ENCODE measurements at places on chromosomes 12 and 14.

- DNase-seq = no peak
Observed at GRCh38 chr12:115478505-115478904, 794.5 kb upstream of the TBX3 start.

DNA sequence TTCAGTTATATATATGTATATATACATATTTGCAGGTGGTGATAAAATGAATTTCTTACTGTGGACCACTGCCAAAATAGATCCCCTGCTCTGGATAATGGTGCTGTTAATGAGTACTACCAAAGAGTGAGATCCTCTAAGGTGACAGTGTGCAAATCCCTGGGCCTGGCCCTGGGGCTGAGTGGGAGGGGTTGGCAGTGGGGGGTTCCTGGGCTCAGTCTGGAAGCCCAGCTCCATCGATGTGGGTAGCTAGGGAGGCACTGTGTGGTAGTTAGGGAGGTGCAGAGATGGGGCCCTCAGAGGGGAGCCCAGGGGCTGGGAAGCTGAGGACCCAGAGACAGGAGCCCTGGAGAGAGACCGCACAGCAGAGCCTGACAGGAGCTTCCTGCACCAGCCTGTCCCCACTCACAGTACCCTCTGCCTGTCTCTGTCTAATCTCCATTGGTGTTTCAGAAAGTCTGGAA is 9.1 kb downstream of the KRT8 start:
- DNase-seq = no peak

DNA sequence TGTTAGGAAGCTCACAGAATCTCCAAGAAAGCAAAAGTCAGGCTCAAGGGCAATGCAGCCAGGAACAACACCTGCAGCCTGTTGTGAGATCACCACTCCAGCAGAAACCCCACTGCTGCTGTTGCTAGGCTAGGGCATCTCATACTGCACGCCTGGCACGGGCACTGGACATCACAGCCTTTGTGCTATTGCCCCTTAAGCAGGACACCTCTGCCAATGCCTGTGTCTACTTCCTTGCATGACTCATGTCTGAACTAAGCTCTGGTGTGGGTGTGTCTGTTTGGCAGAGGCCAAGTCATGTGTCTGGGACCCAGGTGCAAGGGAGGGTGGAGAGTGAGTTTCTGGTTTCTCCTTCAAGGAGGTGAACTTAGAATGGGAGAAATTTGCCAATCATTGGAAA is 10.0 kb upstream of the DDX47 start:
- DNase-seq = peak; percentile 85

DNA sequence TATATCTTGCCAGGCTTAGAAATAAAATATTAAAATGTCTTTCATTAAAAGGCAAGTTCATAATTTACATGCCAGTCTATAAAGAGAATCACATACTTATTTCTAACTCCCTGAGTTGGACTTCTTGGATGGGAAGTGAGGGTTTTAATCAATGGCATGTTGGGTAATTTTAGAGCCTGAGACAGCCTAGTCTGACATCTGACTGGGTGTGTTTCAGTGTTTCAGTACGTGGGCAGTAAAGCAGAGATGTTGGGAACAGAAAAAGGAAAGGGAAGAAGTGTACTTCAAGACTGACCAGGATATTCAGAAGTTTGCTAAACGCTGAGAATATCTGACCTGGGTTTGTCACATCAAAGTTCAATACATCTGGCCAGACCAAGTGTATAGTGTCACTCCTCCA is 171.8 kb downstream of the BTG1 start:
- no peak for DNase-seq

DNA sequence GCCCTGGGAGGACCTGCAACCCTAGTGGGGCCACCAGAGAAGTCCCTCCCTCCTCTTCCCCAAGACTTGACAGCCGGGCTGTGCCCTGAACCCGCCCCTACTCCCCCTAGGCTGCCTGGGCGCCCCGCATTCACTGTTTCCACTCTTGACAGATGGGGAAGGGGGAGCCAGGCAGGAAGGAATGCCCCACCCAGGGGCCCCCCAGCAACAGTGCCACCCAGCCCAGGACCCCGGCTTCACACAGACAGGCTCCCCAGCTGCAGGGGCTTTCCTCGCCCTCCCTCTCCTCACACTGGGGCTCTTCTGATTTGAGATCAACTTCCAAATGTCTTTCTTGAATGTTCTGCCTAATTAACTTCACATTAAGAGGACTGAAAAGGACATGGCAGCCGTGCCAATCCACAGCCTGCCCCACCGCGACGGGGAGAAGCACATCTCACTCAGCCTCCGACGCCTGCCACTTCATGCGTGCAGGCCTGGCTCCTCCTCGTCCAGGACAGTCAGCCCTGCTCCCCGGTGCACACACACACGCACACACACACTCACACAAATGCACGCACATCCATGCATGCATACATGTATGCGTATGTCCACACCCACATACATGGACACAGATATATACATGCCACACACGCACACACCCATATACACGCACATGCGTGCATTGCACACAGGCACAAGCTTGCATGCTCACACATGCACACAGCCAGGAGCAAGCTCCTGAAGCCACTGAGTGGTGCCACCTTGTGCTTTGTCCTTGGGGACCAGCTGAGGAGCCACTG is 19.6 kb upstream of the C14orf180 start:
- peak; percentile 32 for DNase-seq

DNA sequence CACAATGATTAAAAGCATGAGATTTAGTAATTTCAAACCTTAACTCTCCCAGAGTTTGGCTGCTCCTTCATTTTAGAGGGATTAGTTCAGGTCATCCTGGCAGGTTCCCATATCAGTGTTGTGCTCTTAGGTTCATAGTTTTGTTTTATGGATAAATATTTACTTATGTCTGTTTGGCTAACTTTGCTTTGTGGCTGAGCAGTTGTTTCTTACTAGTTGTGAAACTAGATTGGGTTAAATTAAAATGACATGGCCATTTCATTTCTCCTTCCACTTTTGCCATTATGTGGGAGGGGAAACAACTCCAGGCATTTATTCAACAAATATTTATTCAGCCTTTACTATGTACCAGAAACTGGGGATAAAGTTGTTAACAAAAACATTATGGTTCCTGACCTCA is 158.8 kb downstream of the TMTC3 start:
- DNase-seq = no peak

GRCh38 chr14:101843038-101843437 is 81.5 kb downstream of the PPP2R5C start:
- DNase-seq = no peak

DNA sequence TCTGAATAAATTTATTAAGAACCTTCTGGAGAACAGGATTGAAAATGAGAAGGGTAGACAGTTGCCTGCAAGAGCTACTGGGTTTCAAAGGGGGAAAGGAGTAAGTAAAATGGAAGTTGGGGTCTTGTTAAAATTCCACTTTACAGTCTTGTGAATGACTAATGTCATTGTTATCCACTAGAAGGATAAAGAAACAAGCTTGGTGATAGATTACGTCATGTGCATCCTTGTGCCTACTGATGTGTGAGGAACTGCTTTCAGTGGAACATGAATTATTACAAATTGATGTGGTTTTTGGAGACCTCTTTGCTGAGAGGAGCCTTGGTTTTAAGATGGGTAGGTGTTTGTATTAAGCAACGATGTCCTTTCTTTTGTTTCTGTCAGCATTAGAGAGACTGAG is 272.5 kb upstream of the PRICKLE1 start:
- DNase-seq = no peak

DNA sequence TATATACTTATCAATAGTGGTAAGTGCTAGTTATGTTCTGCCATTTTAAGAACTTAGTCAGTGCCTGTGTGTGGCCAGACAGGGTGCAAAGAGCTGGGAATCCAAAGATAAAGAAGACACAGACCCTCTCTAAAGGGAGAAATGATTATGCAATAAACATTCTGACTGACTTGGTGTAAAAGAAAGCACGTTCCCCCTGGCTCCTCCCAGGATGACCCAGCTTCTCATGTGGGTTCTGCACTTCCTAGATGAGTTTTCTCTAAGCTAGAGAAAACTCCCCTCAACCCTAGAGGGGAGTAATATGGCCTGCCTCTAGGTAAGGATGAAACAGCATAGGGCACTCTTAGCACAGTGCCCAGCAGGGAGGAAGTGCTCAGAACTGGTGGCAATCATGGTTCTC is 231.2 kb downstream of the VRK1 start:
- DNase-seq = no peak

- no peak for DNase-seq
Observed at GRCh38 chr14:34460295-34460694, 1.7 kb downstream of the SPTSSA start.

- no peak for DNase-seq
Observed at GRCh38 chr14:72603639-72604038, 290.3 kb downstream of the DPF3 start.

GRCh38 chr12:106566771-106567170 is 16.0 kb upstream of the RFX4 start:
- no peak for DNase-seq

- DNase-seq = no peak
Observed at GRCh38 chr12:46590991-46591703, 218.6 kb upstream of the SLC38A2 start.

- no peak for DNase-seq
Observed at GRCh38 chr12:96890331-96890730, 16.7 kb upstream of the NEDD1 start.

DNA sequence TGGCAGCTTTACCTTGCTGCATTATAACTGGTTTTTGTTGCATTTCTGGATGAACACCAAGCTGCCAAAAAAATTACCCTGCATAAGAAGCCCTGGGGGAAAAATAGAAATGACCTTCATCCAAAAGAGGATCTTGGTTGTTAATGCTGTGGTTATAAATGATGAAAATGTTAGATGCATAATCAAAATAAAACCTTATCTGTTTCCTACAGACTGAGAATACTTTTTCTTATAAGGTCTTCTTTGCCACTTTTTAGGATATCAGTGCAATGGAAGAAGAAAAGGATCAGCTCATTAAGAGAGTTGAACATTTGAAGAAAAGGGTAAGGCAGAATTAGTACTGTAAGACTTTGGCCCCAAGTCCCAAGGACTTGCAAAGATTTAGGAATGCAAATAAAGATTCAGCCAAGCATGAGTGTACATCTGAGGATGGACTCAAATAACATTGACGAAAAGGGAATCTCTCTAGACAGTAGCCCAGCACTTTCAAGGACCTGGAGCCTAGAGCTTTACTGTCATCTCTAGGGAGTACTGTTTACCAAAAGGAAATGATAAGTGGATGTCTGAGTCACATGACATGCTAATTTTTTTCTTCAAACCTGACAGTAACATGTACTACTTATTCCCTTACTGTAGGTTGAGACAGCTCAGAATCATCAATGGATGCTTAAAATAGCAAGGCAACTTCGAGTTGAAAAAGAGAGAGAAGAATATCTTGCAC is 10.7 kb downstream of the IFT81 start:
- DNase-seq = no peak

DNA sequence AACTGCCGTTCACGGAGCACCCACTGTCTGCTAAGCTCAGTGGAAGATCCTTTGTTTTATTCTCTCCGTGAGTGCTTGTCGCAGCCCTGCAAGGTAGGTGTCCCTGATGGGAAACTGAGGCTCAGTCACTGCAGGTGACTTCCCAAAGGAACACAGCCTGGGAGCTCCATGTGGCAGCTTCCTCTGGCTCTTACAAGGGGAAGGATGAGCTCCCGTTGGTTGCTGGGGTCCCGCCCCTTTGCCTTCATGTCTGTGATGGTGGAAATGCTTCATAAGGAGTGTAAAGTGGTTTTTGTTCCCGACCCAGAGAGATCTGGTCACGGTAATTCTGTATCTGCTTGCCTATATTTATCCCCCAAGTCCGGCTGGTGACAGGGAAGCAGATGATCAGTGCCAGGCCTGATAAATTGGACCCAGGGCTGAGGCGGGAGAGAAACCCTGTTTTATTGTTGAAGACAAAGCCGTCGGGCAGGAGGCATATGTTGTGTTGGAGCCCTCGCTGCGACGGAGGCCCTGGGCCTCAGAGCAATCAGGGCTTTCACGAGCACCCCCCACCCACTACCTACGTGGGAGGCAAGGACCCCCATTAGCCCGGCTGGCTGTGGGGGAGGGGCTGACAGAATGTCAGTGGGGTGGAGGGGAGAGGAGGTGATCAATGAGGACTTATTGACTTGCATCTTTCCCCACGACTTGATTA is 91.9 kb downstream of the KIF26A start:
- DNase-seq = no peak

GRCh38 chr12:127277882-127278281 is 989.1 kb upstream of the TMEM132C start:
- DNase-seq = no peak

- no peak for DNase-seq
Observed at GRCh38 chr14:73105050-73105449, 31.3 kb upstream of the PSEN1 start.

GRCh38 chr12:988646-989045 is 2.4 kb upstream of the ERC1 start:
- no peak for DNase-seq

DNA sequence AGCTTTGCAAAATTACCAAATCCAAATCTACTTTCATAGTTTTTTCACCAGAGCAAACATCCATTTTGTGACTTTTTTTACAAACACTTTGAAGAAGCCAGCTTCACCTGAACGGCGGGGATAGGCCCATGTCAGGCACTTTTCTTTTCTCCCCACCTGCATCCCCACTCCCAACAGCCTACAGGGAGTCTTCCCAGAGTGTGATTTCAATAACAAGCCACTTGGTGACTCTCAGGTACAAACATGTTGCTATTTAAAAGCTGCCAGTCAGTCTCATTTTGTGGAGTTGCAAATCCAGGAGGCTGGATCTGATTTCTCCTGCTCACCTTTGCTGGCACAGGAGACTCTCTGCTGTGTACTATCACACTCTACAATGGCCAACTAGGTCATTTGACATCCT is 285.5 kb downstream of the KCNH5 start:
- DNase-seq = no peak

DNA sequence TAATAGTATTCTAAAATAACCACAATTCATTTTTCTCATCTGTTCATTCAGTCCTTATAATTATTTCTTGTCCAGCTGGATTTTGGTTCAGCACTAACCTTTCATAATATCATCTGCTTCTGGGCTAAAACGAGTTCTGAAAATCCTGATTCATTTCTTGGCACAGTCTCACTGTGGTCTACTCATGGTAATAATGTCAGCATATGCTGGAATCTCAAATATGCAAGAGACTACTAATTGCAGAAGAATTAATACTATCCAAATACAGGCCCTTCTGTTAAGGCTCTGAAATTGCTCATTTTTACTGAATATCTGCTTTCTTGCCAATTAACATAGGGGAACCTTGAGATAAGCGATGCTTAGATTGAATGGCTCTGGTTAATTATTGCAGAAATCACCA is 597.1 kb downstream of the RPL10L start:
- DNase-seq = no peak

- no peak for DNase-seq
Observed at GRCh38 chr12:60308366-60308991, 712.6 kb downstream of the SLC16A7 start.

- no peak for DNase-seq
Observed at GRCh38 chr12:111089616-111090015, 169.2 kb upstream of the MYL2 start.

DNA sequence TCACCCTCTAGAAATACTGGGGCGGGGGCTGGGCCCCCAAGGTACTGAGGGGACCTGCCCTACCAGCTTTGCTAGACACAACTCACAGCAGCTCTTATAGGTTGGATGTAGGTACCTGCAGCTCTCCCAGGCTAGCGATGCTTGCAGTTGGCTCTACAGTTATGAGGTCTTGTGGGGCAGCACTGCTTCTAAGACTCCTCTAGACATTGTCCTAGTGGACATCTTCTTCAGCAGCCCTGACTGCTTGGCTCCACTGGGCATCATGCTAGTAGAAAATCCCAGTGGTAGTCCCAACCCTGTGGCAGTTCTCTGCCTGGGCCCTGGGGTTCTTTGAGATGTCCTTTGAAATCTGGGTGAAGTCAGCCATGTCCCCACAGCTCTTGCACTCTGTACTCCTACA is 419.3 kb upstream of the SEL1L start:
- DNase-seq = no peak
